Pancreas (tissue), 10 donors: ENCODE measurements at places on chromosomes 7 and 10. TPM values are rescaled to one million over a fixed set of nuclear protein-coding genes. Genes with fewer than 3 reads are reported as not detected.

The PHTF2 gene
- 5.6 TPM for total RNA-seq

The MARVELD1 gene
- total RNA-seq: 4.6 TPM

The WDFY4 gene
- 0.88 TPM for total RNA-seq

The CPXM2 gene
- total RNA-seq: 0.46 TPM

The SPACDR gene
- 0.24 TPM for total RNA-seq

The CTAGE15 gene
- total RNA-seq: not detected

The LHFPL3 gene
- not detected for total RNA-seq

The ANKRD1 gene
- 2.3 TPM for total RNA-seq

The TRIL gene
- 0.47 TPM for total RNA-seq

The CPVL gene
- 2.8 TPM for total RNA-seq

The NUDT5 gene
- 9.1 TPM for total RNA-seq

The PAPSS2 gene
- total RNA-seq: 39.6 TPM

The AKR1C8 gene
- total RNA-seq: not detected
